Hematopoietic multipotent progenitor cell treated with erythropoietin and hydrocortisone succinate and interleukin-3 and kit ligand, for 6 days (in vitro differentiated cells): ENCODE measurements at places on chromosomes 6 and 20.

DNA sequence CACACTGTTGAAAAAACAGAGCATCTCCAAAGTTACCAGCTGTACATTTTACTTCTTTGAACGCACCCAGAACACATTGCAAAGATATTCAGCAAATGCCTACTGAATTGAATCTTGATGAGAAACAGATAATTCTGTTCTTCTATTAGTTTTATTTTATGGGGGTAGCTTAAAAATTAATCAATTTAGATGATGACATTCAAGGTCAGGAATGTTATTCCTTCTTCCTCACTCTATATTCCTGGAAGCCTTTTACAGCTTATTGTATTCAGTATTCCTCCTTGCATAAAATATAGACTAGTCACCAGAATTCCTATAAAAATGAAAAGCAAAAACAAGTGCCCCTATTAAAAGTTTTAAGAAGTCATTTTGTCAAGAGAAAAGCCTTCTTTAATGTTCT is 21.4 kb upstream of the GMDS start:
- DNase-seq: no peak

- no peak for DNase-seq
Measured at GRCh38 chr6:12265791-12266190, 24.4 kb upstream of the EDN1 start.

- DNase-seq: no peak
Measured at GRCh38 chr20:15928946-15929345, 644.3 kb downstream of the KIF16B start.

- DNase-seq: no peak
Measured at GRCh38 chr6:91149246-91149955, 562.5 kb upstream of the MAP3K7 start.

DNA sequence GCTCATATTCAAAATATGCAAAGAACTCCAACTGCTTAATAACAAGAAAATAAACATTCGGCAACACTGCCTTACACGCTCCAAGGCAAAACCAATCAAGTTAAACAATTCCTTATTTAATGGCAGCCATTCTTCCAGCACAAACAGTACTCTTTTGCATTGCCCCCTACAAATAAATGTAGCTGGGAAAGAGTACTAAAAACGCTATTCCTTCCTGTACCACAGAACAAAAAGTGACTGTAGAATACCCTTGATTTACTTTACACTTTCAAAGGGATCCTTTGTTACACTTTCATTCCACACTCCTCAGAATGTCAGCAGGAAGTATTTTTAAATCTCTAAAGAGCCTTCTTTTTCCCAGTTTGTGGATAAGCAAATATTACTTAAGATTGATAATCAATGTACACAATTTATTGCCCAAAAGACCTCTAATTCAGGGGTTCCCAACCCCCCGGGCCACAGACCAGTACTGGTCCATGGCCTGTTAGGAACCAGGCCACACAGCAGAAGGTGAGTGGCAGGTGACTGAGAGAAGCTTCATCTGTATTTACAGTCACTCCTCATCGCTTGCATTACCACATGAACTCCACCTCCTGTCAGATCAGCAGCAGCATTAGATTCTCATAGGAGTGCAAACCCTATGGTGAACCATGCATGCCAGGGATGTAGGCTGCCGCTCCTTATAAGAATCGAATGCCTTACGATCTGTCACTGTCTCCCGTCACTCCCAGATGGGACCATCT is 51.6 kb downstream of the MBOAT1 start:
- DNase-seq: no peak

DNA sequence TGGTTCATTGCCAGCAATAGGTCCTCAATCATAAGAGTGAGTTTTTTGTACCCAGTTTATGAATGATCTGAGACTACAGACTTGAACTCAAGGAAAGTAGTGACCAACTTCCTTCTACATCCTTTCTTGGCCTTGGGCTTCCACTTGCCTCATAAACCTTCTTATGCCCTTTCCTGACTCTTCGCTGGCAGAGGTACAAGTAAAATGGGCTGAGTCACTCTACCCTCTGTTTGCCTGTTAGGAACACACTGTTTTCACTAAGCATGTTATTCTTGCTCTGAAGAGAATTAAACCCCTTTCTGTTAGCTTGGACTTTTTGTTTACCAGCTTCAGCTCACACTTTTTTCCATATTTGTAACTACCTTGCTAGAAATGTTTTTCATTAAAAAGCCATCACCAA is 74.4 kb downstream of the PKHD1 start:
- no peak for DNase-seq

- no peak for DNase-seq
Measured at GRCh38 chr20:40868551-40869217, 159.9 kb upstream of the TOP1 start.

DNA sequence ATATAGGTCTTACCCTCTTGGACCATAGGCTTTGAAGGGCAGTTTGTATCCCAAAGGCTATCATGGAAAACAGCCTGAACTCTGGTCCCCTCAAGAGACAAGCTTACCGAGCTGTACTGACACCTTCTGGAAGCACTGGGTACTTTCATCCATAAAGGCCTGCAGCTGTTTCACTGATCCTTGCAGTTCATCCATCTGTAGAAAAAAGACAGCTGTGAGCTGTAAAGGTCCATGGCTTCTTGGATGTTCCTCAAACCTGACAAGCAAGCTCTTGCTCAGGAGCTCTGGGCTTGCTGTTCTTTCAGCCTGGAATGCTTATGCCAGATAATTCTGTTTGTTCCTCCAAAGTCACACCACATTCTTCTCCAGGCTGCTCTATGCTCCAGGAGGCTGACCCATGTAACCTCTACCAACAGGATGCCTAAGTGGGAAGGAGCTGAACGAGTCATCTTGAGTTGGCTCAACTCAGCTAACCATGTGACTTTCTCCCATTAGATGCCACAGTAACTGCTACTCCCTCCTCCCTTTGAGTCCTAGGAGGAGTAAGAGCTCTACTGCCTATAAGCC is 8.8 kb upstream of the NDRG3 start:
- peak; percentile 82 for DNase-seq

DNA sequence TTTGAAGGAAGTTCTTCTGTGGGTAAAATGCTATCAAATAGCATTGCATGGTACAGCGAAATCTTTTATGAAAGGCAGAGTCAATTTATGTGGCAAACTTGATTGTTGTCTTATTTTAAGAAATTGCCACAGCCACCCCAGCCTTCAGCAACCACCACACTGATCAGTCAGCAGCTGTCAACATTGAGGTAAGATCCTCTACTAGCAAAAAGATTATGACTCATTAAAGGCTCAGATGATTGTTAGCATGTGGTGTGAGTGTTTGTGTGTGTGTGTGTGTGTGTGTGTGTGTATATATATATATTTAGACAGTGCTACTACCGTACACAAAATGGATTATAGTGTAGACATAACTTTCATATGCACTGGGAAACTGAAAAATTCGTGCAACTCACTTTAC is 27.8 kb downstream of the LRRN4 start:
- DNase-seq: peak; percentile 27

DNA sequence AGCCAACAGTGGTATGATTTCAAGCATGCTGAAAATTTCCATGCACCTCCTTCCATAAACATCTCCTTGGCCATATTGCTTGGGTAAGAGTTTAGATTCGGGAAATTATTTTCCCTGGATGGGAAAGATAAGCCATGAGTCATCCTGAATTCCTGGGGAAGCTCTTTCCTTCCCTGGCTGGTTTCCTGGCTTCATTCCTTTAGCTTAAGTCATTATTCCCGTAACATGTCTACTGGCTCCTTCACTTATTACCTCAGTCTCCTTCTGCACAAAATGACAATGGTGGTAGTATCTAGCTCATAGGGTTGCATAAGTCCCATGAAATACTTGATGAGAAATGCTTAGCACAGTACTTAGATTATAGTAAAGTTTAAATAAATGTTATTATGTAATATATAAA is 27.6 kb downstream of the TINAG start:
- DNase-seq: no peak

DNA sequence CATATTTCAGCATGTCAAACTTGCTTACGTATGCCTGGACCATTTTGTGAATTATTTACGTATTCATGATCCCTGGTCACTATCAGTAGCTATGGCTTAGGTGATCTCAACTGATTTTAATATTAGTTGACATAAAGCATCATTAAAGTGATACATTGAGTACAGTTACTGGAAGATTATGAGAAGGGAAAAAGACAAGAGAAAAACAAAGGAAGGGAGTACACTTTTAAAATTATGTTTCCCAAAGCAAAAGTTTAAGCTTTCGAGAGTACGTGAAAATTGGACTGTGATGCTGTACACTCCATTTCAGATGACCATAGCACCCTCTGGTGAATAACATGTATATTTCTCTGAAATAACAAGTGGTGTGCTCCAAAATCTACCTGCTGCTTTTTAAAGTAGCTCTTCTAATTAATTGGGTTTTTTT is 215.0 kb upstream of the HSF2 start:
- DNase-seq: peak; percentile 2

DNA sequence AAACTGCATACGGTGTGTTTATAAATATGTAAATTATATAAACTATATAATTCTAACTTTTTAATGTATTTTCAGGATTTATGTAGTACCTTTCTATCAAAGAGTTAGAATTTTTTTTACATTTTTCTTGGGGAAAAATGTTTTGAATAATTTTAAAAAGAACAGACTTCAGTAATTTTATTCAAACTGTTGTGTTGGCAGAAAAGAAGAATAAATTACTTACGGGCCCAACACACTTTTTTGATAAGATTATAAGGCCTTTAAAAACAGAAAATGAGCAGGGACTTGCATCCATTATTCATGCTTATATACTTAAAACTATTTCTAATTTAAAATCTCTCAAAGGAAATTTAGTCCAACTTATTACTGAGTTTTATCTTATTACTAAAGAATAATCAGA is 58.2 kb downstream of the KIF16B start:
- DNase-seq: no peak

DNA sequence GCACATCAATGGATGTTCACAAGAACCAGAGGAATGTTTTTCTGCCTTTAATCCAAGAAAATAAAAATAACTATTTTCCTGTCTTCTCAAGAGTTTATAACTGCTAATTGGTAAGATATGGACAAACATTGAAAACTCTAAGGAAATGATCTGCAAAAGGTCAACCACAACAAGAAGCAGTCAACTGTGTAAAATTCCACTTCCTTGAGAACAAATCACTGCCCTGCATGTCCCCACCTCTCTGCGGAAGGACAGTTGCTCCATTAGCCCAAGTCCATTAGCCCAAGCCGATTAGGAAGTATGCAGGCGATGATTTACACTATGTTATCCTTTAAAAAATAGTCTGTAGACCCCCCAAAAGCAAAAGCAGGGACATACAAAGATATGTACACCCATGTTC is 27.6 kb downstream of the SLC22A23 start:
- DNase-seq: no peak

GRCh38 chr6:168106633-168107005 is 27.6 kb upstream of the FRMD1 start:
- DNase-seq: no peak

DNA sequence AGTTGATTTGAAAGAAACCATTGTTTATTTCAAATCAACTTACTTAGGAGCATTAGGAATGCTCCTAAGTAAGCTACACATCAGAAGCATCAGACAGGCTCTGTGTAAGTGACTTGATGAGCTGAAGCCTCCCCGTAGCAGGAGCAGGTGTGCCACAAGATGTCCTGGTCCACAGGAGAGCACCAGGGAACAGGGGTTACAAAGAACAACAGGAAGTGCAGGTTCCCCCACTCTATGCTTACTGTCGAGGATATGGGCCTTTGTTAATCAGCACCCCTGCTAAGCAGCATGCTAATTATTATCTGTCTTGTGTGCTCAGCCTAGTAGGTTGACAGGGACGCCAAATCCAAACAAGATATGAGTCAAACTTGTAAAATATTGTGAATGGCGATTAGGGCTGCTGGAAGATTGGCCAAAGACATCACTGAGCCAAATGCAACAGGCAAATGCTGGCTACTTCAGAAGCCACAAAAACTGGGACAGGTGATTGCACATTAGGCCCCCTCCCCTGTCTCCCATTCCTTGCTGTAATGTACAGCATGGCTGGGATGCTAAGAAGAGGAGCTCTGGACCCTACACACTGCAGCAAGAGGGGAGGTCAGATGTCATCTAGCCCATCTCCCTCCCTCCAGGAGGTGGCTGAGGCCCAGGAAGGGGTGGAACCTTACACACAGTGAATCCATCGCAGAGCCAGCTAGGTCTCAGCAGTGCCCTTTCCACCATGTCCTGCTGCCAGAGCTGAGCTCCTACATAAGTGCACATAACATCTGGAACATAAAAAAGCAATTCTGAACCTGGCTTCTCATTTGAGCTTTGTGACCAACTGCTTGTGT is 939 bp downstream of the TGM3 start:
- no peak for DNase-seq

DNA sequence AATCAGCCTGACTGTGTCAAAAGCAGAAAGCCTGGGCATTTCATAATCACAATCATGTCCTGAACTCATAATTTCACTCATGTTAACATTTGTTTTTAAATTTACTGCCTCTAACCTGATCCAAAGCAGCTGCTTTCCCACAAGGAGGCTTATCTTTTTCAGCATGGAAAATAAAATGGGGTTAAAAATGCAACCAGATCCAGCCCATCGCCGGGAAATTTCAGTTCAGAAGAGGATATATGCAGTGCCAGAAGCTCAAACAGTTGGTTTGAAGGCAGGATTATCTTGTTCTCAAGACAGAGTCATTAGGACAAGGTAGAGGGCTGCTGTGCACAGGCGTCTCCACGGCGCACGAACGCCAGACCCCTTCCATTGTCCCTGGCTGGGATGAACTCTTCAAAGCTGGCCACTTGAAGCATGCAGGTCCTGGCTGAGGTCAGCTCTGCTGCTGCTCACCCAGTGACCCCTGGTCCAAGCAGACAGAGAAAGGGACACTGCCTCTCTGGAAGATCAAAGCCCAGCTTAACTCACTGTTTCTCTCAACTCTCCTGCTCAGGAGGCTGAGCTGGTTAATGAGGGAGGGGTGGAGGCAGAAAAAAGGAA is 191.1 kb upstream of the HEY2 start:
- no peak for DNase-seq

DNA sequence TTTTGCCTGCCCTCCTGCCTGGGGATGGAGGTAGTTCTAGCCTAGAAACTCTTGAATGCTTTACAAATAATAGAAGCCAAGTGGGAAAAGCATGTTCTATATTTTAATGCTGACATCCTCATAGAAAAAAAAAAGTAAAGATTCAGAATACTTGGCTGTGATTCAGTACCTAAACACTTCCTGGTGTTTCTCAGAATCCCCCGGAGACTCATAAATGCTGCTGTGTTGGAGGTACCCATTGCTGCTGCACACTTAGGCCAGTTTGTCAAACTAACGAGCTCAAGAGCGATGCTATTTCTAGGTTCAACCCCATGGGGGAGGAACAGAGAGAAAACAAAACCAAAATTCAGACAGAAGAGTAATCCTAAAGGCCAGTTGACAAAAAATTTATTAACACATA is 38.8 kb upstream of the ZFP64 start:
- no peak for DNase-seq

DNA sequence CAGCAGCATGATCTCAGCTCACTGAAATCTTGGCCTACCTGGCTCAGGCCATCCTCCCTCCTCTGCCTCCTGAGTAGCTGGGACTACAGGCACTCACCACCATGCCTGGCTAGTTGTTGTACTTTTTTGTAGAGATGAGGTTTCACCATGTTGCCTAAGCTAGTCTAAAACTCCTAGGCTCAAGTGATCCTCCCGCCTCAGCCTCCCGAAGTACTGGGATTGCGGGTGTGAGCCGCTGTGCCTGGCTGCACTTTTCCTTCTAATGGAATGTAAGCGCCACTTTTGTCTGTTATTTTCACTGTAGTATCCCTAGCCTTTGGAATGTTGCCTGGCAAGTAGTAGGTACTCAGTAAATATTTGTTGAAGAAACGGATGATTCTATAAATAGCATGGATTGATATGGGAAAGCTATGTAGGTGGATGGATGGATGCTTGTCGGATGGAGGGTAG is 10.4 kb upstream of the TRIB3 start:
- DNase-seq: no peak

GRCh38 chr6:81031416-81031815 is 721.1 kb downstream of the TENT5A start:
- DNase-seq: no peak
